ENCODE measurements at places on chromosomes 6 and 20.

- DNase-seq: no peak
These were observed 42.0 kb upstream of the LY86 start for GRCh38 chr6:6546318-6547109.

DNA sequence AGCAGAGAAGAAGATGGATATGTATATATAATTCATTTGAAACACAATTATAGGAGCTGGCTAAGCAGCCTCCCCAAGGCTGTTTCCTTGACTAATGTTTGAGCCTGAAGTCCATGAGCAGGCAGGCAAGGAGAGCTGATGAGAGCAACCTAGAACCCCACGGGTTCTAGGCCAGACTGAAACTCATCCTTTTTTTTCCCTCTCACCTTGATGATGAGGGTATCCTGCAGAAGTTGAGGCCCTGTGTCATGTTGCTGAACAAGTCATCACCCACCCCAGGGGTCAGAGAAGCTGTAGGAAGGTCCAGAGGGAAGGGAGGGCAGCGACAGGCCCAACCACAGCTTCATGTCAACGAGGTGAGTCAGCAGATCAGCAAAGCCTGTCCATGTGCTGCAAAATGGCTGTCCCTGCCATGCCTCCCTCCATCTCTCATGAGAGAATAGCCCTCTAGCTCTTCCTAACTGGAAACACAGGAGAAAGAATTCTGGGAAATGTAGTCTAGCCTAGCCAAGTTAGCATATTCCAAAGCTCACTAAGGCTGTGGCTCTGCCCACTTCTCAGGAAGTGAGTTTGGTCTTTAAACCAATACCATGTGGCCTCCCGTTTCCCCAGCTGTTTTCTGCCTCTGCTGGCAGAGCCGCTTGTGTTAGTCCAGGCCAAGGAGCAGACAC is 91.3 kb upstream of the DTNBP1 start:
- peak; percentile 80 for DNase-seq

DNA sequence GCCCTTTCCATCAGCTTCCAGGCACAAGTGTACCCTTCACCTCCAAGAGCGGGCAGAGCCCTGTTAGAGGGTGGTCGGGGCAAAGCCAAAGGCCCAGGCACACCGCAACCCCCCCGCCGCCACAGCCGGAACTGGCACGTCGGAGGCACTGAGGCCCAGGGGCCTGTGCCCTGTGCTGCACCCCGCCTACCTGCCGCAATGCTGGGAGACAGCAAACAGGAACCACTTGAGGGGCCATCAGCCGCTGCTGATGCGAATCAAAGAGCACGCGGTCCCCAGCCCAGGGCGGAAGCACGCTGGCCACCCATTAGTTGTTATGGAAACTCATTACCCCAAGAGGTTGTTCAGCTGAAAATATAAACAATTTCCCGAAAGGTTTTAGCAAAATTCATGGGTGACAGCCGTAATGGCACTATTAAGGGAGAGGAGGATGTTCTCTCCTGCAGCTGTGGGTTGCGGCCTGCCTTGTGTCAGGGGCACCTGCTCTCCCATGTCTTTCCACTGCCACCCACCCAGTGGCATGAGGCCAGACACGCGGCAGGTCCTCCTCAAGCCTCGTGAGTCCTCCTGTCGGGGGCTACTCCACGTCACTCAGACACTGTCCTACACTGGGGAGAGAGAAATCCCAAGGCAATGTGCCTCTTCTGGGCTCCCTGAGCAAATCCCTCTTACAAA is 65.3 kb downstream of the EDN3 start:
- no peak for DNase-seq

GRCh38 chr6:153081914-153082313 is 49.2 kb downstream of the RGS17 start:
- no peak for DNase-seq

DNA sequence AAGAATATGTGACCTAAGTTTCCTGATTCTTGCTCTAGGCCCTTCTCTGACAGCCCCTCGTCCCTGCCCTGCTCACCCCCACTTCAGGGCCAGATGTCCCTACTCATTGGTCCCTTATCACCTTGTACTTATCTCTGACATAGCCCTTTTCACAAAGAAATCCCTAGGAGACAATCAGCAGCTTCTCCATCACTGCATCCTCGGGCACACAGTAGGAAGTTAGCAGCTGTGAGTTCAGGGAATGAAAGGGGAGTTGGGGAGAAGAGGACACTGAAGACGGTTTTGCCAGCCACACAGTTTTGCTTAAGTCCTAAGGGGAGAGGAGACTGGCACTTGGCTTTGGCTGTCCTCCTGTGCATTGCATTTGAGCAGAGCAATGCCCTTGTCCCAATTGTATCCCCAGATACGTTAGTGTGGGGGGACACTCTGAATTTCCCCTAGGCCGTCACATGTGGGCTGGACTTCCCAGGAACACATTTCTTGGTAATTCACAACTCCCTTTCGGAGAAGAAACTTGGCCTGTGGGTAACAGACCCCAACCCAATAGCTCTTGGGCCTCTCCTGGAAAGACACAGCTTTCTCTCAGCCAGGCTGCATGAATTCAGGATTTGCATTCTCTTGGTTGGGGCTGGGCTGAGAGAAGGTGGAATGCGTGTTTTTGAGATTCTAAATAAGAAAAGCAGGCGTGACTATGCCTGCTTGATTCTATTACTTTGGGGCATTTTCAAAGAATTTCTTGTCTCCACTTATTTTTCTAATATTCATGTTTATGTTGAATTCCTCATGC is 177.6 kb downstream of the UST start:
- no peak for DNase-seq

DNA sequence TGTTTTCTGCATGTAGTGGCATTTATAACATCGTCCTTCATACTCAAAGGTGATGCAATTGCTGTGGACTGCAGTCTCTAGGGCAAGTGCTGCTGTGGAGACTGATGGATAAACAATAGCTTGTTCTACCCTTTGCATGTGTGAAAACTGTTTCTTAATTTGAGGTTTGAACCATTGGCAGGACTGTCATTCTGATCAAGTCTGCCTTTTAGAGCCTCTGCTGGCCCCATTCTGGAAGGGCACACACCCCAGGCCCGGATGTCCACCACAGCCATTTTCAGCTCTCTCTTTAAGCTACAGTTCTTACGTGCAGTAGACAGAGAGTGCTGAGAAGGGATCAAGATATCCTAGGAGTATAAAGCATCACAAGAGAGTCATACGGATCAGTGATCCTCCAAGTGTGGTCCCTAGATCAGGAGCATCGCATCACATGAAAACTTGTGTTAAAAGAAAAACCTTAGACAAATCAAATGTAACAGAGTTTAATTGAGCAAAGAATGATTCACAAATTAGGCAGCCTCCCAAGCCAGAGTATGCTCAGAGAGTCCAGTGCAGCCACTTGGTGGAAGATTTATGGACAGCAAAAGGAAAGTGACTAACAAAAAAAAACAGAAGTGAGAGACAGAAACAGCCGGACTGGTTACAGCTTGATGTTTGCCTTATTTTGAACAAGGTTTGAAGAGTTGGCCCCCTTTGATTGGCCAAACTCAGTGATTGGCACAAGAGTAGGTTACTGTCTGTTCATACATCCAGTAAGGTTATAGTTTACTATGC is 52.0 kb downstream of the FRK start:
- DNase-seq: peak; percentile 94

DNA sequence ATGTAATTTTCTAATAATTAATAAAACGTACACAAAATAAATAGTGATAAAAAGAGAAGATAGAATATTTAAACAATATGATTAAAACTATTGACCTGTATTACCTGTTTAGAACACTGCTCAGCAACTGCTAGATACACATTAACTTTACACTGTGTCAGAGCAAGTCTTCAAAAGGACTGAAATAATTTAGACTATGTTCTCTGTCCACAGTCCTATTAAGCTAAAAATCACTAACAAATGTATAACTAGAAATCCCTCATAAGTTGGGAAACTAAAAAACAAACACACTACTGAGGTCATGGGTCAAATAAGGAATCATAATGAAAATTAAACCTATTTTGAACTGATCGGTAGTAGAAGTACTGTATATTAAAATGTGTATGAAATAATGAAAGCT is 181.7 kb downstream of the QKI start:
- DNase-seq: peak; percentile 46

DNA sequence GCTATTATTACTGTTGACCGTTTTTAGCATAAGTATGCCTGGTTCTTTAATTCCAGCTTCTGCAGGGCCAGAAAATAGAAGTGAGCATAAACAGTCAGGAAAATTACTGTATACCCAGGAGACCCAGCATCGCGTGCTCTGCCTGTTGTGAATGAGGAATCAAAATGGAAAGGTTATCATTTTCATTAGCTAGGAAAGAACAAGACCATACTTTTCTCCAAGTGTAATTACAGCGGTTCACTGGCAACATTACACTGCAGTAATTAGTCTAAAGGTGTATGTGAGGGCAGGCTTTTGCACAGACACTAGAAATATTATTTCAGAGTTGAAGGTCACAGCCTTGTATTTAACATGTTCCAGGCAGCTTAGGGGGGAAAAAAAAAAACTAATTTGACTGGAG is 403.8 kb upstream of the SOX4 start:
- no peak for DNase-seq

- DNase-seq: no peak
These were observed 9.0 kb downstream of the BRD2 start for GRCh38 chr6:32977272-32977952.

DNA sequence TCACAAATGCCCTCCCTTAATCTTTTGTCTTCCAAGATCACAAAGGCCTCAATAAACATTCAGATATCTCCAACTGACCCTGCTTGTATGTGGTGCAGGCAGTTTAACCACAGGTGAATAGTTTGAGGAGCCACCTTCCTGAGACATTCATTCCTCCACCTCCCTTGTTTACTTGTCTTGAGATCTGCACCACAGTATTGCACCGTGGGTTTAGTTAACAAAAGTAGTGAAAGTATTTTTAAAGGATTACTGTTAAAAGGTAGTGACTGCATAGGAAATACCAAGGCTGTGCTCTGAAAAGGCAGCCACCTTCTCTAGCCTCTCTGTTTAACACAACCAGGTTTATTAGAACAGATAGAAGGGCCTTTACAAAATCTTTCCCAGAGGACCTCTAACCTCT is 46.5 kb downstream of the SESN1 start:
- peak; percentile 16 for DNase-seq

- DNase-seq: no peak
These were observed 164.3 kb upstream of the SOX4 start for GRCh38 chr6:21429291-21429690.

- no peak for DNase-seq
These were observed 8.0 kb downstream of the CYP24A1 start for GRCh38 chr20:54165803-54166202.

- no peak for DNase-seq
These were observed 2.9 kb downstream of the TFAP2C start for GRCh38 chr20:56631990-56632327.

DNA sequence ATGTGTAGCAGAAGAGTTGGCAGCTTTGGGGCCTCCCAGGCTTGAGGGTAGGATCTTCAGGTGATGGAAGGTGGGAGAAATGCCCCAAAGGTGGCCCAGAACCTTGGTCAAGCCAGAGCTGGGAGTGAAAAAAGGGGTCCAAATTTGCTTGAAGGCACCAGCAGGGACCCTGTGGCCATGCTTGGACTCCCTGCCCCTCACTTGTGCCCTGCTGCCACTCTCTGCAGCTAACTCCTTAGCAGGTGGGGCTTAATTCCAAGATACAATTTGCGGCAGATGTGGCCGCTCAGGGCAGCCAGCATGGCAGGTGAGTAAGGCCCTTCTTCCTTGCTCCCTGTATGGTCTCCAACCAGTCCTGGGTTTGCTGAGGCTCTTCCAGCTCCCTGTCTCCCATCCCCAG is 285.0 kb upstream of the RNF24 start:
- DNase-seq: no peak

GRCh38 chr20:57679113-57679512 is 30.7 kb downstream of the PMEPA1 start:
- DNase-seq: no peak

- no peak for DNase-seq
These were observed 85.3 kb upstream of the FOXP4 start for GRCh38 chr6:41460742-41461336.

- DNase-seq: no peak
These were observed 3.1 kb downstream of the PLCG1 start for GRCh38 chr20:41140226-41141133.

DNA sequence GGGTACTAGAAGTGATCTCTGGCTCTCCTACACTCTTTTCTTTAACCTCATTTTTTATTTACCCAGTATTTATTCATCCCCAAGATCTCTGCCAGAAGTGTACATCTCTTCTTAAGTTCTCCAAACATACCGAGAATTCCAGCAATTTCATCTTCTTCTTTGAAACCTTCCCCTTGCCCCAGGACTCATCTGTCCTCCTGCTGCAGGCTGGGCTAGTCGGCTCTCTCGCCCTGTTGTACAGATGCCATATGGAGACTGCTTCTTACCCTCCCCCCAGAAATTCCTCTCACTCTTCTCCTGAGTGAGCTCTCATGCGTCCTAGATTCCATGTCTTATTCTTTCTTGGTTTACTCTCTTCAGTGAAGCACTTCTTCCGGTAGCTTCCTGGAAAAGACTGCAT is 21.9 kb upstream of the PNRC1 start:
- DNase-seq: no peak

- DNase-seq: no peak
These were observed 31.9 kb upstream of the PRELID3B start for GRCh38 chr20:59074456-59074855.

DNA sequence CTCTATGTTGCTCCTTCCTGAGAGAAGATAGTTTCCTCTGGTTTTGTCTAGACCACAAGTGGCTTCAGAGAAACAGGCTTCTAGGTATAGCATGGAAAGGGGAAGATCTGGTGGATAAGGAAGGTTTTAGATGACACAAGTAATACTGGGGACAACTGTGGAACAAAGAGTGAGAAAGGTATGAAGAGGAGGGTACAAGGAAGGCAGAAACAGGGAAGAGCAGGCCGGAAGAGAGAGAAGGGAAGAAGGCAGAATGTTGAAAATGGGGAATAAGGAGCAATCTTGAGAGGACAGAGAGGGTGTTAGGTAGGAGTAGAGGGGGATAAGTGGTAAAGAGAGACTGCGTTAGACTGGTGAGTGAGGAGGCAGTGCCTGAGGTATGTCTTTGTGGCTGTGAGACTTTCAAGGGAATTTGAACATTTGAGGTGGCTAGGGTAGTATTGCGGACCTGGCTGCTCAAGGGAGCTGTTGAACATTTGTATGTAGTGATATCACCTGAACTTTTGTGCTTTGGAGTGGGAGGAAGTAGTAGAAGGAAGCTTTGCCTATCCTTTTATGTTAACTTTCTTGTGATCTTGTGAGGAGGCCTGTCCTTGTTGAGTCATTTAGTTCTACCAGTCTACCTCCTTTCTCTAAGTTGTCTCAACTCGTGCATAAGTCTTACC is 69.5 kb downstream of the FOXO3 start:
- DNase-seq: peak; percentile 43

GRCh38 chr6:70103798-70104197 is 199.1 kb downstream of the COL9A1 start:
- no peak for DNase-seq

All from renal cortical epithelial cell (primary cell).